ENCODE measurements at places on chromosomes 6 and 20.

DNA sequence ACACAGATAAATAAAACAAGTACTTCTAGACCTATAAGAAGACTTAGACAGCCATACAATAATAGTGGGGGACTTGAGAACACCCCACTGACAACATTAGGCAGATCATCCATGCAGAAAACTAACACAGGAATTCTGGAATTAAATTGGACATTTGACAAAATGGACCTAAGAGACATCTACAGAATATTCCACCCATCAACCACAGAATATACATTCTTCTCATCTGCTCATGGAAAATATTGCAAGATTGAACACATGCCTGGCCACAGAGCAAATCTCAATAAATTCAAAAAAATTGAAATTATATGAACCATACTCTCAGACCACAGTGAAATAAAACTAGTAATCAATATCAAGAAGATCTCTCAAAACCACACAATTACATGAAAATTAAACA is 44.3 kb upstream of the KIAA1586 start:
- no peak for DNase-seq

GRCh38 chr6:170018936-170019817 is 267.8 kb downstream of the ERMARD start:
- DNase-seq = no peak

DNA sequence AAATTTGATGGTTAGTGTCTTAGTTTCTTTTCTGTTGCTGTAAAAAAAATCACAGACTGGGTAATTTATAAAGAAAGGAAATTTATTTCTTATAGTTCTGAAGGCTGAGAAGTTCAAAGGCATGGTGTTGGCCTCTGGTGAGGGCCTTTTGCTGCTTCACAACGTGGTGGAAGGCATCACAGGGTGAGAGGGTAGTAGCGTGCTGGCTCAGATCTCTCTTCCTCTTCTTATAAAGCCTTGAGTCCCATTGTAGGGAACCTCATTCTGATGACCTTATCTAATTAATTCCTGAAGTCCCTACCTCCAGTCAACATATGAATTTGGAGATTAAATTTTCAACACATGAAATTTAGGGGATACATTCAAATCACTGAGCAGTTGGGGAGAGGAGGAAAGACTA is 62.0 kb downstream of the ARID1B start:
- no peak for DNase-seq

- DNase-seq = no peak
Observed at GRCh38 chr20:56776345-56776744, 147.2 kb downstream of the TFAP2C start.

GRCh38 chr20:37903317-37904007 is 535 bp downstream of the VSTM2L start:
- DNase-seq = no peak

DNA sequence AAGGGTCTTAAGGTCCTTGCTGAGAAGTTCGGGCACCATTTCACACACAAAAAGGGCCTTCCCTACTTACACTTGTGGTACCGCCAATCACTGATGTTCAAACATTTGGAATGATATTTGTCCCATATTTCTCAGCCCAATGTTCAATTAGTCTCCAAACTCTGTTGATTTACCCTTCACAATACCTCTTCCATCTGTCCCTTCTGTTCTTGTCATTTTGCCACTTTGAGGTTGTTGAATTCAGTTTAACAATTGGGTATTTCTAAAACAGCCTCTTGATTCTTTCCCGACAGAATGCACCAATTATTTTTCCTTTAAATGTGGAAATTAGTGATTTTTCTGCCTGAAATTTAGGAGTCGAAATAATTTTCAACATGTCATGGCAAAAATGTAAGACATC is 46.2 kb downstream of the NOX3 start:
- DNase-seq = no peak

GRCh38 chr6:76768556-76768955 is 694.7 kb downstream of the HTR1B start:
- DNase-seq = no peak

- DNase-seq = no peak
Observed at GRCh38 chr20:49747707-49748524, 34.2 kb upstream of the B4GALT5 start.

- DNase-seq = no peak
Observed at GRCh38 chr6:150126641-150127291, 16.1 kb upstream of the PPP1R14C start.

All from stimulated activated CD8-positive, alpha-beta memory T cell treated with anti-CD3 and anti-CD28 coated beads, Interleukin-2, amount 100 ng/mL, for 1 hour (primary cell).